ENCODE measurements at places on chromosomes 5 and 9. TPM values are rescaled to one million over a fixed set of nuclear protein-coding genes. Genes with fewer than 3 reads are reported as not detected.

Gene ANKRD33B
- 4.8 TPM for polyA plus RNA-seq

Gene AJM1
- polyA plus RNA-seq, result 2.5 TPM

Gene SPATA31A5
- not detected for polyA plus RNA-seq

Gene SPATA31D4
- not detected for polyA plus RNA-seq

Gene SLC27A6
- polyA plus RNA-seq, result not detected

Gene SIMC1
- polyA plus RNA-seq, result 4.1 TPM

Gene DAB2IP
- 33.8 TPM for polyA plus RNA-seq

Gene OMD
- 0.52 TPM for polyA plus RNA-seq

Gene LOX
- 3.4 TPM for polyA plus RNA-seq

Gene AGXT2
- polyA plus RNA-seq, result 215 TPM

Gene SHOC1
- polyA plus RNA-seq, result 2.5 TPM

Gene RASEF
- 2.2 TPM for polyA plus RNA-seq

Gene HSPA4
- 81.5 TPM for polyA plus RNA-seq

Gene BARHL1
- polyA plus RNA-seq, result not detected

Gene PCDHGA7
- polyA plus RNA-seq, result 0.49 TPM

Gene KDM3B
- 18.5 TPM for polyA plus RNA-seq

Gene FRRS1L
- 0.06 TPM for polyA plus RNA-seq

Gene PPP3R2
- not detected for polyA plus RNA-seq

Gene ITK
- polyA plus RNA-seq, result 0.11 TPM

Gene TAF11L12
- not detected for polyA plus RNA-seq

Gene UBE2QL1
- 4.8 TPM for polyA plus RNA-seq

Gene FAM169A
- polyA plus RNA-seq, result 3.5 TPM

Gene SEMA5A
- polyA plus RNA-seq, result 7.9 TPM

Gene SLC1A3
- polyA plus RNA-seq, result 1.1 TPM

Gene PCDHA1
- polyA plus RNA-seq, result not detected

Gene PRRT1B
- not detected for polyA plus RNA-seq

Gene TPPP
- 5.8 TPM for polyA plus RNA-seq
